ENCODE measurements at places on chromosomes 16 and 17.

DNA sequence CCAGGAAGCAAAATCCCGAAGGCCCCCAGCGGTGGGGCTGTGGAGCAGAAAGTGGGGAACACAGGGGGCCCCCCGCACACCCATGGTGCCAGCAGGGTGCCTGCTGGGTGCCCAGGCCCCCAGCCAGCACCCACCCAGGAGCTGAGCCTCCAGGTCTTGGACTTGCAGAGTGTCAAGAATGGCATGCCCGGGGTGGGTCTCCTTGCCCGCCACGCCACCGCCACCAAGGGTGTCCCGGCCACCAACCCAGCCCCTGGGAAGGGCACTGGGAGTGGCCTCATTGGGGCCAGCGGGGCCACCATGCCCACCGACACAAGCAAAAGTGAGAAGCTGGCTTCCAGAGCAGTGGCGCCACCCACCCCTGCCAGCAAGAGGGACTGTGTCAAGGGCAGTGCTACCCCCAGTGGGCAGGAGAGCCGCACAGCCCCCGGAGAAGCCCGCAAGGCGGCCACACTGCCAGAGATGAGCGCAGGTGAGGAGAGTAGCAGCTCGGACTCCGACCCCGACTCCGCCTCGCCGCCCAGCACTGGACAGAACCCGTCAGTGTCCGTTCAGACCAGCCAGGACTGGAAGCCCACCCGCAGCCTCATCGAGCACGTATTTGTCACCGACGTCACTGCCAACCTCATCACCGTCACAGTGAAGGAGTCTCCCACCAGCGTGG lies 6.5 kb downstream of the CBX2 start:
- no peak for DNase-seq

DNA sequence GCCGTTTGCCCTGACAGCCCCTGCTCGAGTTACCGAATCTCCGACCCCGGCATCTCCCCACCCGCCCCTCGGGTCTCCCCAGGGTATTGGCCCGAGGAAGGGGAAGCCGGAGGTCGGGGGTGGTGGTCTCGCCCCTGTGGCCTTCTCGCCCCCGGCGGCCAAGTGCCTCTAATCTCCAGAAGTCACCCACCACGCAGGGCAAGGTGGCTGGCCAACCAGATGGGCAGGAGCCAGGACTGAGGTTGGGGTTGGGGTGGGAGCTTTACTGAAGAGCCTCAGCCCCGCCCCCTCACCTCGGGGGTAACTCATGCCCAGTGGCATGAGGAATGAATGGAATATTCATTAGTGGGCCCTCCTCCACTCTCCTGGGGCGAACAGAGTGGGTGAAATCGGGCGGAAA lies 637 bp downstream of the DHRS11 start:
- DNase-seq, result no peak

DNA sequence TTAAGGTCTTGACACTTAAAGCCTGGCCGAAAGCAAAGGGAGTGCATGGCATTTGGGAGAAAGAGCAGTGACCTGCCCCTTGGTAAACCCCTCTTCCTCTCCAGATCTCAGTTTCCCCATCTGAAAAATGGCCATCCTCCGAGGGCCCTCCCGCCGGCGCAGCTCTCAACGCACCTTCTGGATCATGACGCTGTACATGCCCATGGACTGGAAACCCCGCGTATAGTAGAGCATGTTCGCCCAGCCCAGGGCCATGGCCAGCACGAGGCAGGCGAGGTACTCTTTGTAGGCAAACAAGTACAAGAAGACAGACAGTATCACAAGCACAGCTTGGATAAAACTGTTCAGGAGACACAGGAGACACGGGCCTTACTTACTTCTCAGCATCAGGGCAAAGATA lies 33.6 kb downstream of the TRPV3 start:
- DNase-seq, result no peak

GRCh38 chr17:47831934-47832327 lies 461 bp downstream of the LRRC46 start:
- DNase-seq, result no peak

DNA sequence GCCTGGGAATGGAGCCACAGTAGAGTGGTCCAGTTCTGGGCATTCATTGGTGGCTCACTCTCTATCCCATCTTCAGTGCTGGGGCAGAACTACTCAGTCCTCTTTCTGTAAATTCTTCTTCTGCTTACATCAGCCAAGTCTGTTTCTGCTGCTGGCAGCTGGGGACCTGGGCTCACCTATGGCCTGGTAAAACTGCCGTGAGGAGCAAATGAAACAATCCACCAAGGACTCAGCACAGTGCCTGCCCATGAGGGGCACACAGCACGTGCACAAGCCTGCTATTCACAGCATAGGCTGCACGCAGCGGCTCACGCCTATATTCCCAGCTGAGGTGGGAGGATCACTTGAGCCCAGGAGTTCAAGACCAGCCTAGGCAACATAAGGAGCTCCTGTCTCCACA lies 30.9 kb upstream of the SNN start:
- DNase-seq, result no peak

- DNase-seq, result peak; percentile 52
Observed at GRCh38 chr17:63140255-63140654, 174.2 kb downstream of the TANC2 start.

DNA sequence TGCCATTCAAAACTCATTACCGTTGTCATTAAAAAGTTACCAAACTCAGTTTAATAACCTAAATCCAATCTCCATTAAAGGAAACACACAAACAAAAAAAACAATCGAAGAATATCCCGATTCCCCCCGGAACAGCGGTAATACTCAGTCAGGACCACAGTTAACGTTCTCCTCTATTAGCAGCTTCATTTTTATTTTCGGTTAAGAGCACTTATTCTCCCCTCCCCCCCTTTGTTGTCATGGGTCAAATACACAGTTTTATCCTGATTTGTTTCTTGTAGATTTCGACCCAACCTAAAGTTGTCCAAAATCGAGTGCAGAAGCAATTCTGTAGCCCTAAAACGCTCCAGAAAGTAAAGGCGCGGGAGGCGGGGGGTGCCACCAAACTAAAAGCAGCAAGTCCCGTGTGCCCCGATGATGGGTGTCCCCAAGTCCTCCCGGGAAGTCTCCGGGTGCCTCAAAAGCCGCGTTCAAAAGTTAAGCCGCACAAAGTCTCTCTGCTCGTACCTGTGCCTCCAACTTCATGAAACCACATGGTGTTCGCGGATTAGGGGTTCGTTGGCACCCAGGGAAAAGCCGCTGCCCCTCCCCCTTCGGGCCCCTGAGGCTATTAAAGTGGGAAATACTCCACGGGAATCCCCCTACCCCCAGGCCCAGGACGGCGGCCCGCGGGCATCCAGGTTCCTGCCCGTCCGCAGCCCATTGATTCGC lies 996 bp downstream of the SUMO2 start:
- DNase-seq, result no peak

DNA sequence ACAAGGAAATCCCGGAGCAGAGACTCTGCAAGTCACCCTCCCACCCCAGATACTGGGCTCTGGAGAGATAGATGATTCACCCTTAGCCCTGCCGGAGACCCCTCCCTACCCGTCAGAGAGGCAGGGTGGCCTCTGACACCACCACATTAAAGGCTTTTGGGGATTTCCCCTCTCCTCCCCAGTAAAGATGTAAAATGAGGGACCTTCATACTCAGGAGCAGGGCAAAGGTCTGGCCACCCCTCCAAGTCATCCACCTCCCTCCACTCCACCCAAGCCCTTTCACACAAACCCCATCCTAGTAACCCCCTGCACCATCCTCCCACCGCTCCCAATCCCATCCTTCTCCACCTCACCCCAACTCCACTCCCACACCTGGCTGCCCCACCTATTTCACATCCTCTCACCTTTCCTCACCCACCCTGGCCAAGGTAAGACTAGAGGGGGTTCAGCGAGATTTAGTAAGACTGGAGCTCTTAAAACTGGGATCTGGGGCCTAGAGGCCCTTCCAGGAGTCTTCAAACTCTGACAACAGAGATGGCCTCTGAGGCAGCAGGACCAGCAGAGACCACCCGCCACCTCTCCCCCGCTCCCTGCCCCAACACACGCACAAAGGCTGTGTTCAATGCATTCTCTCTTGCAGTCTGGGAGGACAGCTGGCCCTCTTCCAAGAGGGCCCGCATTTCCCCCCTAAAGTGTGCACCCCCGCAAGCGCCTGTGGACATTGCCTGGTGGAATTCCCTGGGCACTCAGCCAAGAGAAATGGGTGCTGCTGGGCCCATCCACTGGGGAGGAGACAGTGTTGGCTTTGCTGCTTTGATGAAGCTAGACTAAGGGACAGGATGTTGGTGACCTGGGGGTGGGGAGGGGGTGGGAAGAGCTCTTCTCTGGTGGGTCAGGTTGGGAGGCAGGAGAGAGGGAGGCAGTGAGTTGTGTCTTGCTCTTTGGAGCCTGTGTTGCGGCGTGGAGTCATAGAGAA lies 1.1 kb downstream of the ABAT start:
- DNase-seq, result no peak

DNA sequence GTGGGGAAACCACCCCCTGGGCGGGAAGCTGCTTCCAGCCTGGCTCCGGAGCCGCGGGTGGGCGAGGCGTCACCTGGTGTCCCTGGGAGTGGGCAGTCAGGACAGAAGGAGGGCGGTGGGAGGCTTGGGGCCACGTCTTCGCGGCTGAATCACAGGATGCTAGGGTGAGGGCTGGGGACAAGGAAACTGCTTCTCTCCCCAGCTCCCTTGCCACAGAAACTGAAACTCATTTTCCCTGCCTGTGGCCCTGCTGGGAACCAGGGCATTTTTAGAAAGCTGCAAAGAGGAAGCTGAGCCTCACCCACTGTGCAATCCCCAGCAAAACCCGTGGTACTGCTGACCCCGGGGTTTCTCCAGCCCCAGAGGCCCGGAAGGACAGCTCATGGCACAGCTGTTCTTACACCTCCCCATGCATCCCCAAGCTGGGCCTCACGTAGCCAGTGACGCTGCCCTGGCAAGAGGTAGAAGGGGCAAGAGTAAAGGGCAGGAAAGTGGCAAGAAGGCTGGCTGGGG lies 8.2 kb downstream of the RHBDF2 start:
- DNase-seq, result peak; percentile 58

DNA sequence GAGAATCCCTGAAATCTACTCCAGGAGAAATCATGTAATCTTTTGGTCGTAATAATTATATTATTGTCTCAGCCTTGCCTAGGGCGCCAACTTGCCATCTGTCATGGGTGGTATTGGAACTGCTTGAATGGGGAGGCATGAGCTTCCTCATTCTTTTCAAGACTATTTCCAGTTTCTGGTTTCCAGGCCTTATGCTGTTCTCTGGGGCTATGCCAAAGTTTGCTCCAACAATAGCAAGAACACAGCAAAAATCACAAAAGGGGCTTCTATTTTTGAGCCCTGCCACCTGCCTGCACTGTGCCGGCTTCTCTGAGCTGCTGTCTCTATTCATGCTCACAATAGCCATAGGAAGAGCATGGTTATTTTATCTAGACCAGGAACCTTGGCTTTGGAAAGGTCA lies 111.7 kb downstream of the SPECC1 start:
- DNase-seq, result no peak

GRCh38 chr16:49644145-49644463 lies 211.8 kb downstream of the ZNF423 start:
- DNase-seq, result no peak

- no peak for DNase-seq
Observed at GRCh38 chr16:77574867-77575624, 140.2 kb upstream of the ADAMTS18 start.

- DNase-seq, result no peak
Observed at GRCh38 chr16:70391881-70392481, 45.3 kb downstream of the DDX19A start.

DNA sequence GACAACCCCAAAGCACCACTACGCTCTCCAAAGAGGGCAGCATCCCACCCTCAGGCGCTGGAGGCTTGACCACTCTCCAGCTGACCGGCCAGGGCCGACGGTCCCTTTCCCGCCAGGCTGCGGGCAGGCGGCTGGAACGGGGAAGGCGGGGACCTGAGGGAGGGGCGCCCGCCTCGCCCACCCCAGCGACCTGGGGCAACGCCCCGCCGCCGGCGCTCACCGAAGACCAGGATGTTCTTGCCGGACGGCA lies 431 bp downstream of the DYNC1LI2 start:
- no peak for DNase-seq

All from COR-L47 (cell line).